Vagina (tissue), 2 donors: ENCODE measurements at places on chromosomes 4 and X. TPM values are rescaled to one million over a fixed set of nuclear protein-coding genes. Genes with fewer than 3 reads are reported as not detected.

STPG2 gene
- not detected for total RNA-seq

TCEAL5 gene
- total RNA-seq: 0.98 TPM

GASK1B gene
- total RNA-seq: 24.3 TPM

BTC gene
- total RNA-seq: 0.74 TPM

SPANXD gene
- not detected for total RNA-seq

SPANXC gene
- total RNA-seq: not detected

BMX gene
- total RNA-seq: 2.0 TPM

RAI2 gene
- total RNA-seq: 47.4 TPM

WNK3 gene
- total RNA-seq: 2.0 TPM

NRK gene
- 0.49 TPM for total RNA-seq

RIPPLY1 gene
- total RNA-seq: not detected

SLC30A9 gene
- 50.3 TPM for total RNA-seq

- DNase-seq: no peak
These were observed 297.4 kb downstream of the ANKRD50 start for GRCh38 chr4:124415146-124415545.

DNA sequence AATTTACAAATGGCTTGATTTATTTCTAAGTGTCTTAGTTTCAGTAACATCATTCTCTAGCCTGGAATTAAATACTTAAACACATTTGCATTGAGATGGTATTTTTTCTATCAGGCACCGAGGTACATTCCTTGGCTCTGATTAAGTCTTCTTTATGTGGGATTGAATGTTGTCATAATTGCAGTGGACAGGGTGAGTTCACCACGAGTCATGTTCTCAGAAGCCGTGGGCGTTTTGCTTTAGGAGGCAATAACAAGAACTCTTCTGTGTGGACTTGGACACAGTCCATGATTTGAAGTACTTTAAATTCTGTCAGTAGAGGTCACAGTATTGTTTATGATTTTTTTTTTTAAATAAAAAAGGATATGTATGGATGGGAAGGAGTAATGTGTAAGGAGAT is 57.1 kb upstream of the EFHC2 start:
- DNase-seq: no peak

GRCh38 chr4:87974856-87975462 is 555 bp upstream of the SPP1 start:
- no peak for DNase-seq

DNA sequence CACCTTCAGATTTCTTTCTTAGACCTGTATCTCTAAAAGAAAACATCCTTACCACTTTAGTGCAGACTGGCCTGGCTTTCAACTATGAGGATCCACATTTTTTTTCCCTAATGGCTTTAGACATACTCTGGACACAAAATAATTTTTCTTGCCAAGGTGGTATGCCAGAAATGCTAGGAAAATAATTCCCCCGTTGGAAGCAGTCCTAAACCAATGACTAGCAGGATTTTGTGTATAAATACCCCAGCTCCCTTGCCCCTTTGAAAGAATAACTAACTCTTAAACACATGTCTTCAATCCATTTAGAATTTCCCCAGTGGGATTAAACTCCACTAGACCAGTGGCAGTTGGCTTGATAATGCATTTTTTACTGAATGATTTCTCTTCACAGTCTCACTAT is 500.5 kb upstream of the FTHL17 start:
- no peak for DNase-seq

DNA sequence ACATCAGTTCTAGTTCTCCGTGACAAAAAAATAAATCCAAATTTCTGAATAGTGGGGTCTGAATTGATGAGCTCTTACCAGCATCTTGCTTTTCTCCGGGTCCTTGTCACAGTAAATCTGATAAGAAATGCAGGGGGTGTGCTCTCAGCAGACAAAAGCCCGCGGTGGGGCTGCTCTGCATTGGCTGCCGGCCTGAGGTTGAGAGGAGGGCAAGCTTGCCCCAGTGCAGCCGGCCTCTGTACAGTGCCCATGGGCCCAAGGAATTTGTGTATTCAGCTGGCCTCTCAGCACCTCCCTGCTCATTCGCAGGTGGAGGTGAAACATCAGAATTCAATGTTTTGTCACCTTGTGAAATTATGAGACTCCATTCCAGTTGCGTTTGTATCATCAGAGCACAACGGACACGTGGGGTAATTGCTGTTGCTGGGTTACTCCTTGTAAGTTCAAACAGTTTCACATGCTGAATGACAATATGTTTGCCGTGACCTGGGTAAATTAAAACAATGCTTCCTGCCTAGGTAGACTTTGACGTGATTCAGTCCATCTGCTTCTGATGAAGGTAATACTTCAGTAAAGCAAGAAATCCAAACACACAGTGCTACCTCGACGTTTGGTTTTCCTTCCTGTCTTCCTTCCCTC is 596.4 kb downstream of the MID1IP1 start:
- DNase-seq: no peak

DNA sequence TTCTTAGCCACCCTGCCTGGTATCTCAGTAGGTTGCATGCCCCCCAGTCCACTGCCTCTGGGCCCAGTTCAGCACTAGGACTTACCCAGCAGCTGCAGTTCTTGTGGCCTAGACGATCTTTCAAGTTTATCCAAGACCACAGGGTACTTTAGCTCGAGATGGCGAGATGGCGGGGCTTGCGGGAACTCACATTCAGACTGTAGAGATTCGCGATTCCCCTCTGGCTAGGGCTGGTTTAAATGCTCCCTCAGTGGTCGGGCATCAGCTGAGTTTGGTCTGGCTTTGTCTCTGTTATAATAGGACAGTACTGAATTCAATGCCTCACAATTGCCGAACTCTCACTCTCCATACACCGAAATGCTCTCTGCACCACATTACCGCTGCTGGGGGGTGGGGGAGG is 18.4 kb upstream of the RFC1 start:
- no peak for DNase-seq

DNA sequence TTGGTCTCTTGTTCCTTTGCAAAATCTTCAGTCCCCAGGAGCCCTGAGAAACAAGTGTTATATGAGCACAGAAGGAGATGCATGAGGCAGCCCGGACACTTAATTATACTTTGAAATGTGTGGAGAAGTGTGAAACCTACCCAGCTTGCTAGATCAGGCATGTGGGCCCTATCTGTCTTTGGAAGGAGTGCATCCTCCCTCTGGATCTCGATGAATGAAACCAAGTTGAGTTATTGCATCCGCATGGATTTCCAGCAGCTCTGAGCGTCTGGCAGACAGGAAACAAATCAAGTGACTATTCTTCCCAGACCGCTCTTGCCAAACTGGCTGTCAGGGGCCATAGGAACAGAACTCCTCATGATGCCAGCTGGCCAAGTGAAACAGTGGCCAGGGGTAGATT is 19.6 kb upstream of the SOWAHD start:
- DNase-seq: no peak

DNA sequence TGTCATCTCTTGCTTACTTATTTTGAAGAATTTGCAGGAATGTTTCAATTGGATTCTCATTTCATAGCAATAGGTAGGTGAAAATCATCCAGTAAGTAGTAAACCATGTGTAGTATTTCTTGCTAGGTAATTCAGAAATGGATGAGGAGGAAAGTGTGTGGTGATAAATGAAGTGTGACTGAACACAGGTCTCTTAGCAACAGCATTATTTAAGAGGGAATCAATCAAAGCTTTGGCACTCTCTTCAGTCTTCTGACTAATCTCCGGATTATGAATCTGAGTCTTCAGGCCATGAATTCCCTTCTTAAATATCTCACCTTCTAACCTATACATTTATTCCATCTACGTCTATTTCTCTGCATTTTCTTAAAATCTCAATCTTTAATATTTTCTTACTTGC is 55.8 kb upstream of the ARHGAP24 start:
- no peak for DNase-seq

DNA sequence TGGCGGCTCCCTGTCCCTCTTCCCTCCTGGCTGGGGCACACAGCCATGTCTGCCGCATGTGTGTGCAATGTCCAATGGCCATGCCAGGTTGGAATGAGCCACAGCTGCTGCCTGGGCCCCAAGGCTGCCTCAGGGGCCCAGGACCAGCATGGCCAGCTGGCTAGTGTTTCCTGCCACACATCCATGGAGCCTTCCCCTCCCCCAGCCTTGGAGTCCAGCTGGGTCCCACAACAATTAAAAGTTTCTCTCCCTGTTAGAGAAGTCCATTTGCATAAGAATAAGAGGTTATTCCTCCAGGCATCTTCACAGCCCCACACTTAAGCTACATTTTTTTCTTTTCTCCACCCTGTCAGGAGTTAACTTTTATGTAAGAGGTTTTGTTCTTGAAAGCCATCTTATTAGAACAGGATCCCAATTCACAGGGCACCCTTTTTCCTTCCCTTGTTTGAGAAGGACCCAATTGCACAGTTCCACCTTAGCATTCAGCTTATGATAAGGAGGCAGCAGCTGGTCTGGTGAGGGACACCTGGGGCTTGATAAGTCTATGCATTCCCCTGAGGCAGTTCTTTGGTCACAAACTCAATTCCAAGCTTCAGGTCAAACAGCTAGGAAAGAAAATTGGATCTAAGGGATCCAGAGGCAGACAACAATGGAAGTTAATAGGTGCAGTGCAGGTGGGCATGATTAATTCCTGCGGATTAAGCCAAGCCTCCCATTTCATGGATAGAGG is 963.3 kb upstream of the GRIA3 start:
- no peak for DNase-seq

DNA sequence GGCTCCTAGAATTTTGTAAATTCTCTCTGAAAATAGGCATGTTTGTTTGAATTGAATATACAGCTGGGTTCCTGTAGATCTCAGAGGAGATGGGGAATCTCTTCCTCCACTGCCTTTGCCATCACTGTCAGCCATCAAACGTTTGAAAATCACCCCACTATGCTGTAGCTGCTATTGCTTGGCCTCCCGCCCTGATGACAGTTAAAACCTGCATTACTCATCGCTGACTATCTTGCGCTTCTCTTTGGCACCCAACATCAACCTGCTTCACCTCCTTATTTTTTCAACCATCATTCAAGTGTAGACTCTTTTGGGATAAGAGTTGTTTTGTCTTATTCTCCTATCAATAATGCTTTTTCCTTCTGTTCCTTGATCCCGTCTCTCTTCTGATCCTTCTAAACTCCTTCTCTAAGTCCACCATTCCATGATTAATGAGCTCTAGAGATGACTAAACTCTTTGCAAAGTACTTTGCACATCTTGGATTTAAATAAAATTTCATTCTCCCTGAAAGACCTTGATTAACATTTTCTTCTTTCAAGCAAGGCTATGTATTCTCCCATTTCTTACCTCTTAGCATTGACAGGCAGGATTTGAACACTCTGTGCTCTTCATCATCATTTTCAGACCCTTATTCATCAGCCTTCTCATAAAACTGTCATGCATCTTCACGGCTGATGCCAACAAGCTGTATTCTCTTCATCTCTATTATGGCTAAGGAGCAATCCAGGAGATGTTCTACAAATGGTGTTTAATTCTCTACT is 133.0 kb downstream of the SNCA start:
- no peak for DNase-seq

- no peak for DNase-seq
These were observed 41.8 kb upstream of the WDR1 start for GRCh38 chr4:10158333-10158942.

- no peak for DNase-seq
These were observed 100.2 kb downstream of the FIP1L1 start for GRCh38 chr4:53477636-53478035.

DNA sequence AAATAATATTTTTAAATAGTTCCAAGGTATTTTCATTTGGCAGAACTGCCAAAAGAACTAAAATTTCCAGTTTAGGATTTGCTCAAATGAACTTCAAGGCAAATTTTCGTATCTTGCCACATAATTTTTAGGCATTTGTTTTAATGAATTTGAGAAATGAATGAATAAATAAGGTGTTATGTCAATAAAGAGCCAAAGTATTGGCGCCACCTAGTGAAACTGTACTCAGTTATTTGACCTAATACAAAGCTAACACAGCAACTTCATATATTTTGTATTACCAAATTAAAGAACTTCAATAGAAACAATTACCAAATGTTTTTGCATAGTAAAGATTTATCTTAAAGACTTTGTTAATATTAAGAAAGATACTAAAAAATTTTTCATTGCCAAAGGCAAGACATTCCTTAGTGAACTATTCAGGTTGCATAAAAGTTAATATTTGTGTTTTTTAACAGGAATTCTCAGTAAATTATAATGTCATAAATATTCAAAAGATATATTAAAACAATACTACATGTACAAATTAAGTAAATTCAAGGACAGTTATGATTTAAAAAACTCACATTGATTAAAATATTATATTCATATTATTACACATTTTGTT is 50.3 kb downstream of the STPG2 start:
- no peak for DNase-seq

DNA sequence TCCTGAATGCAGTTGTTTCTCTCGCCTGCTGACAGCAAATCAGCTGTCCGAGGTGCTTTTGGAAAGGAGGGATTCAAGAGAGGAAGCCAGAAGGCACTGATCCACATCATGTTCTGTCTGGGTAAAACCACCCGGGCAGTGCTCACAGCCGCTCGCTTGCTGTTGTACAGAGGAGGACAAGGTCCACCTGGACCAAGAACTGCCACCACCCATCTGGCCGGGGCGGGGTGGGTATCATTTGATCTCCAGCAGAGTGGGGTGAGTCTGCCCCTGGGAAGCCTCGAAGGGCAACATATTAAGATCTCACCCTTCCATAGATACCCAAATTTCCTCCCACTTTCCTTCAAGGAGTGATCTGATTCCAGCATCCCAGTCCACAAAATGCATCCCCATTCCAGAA is 113.1 kb downstream of the DCTD start:
- DNase-seq: no peak

- no peak for DNase-seq
These were observed 89.5 kb downstream of the OR13H1 start for GRCh38 chrX:131633285-131633917.

DNA sequence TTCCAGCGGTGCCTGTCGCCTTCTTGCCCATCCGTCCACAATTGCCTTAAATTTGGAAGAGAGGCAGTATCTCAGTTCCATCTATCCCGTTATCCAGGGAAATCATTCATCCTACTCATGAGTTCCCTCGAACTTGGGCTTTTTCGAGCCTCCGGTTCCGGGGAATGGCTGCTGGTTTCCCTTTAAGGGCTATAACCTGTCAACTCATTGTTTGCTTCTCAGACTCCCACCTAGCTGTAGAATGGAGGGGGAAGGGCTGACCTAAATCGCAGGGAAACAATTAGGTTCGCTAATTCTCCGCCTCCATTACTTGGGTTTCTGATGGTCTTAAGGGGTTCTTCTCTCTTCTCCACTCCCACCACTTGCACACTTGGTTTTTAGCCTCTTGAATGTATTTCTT is 1.2 kb downstream of the UCHL1 start:
- no peak for DNase-seq

GRCh38 chrX:72271091-72271788 is 5.8 kb downstream of the RPS4X start:
- DNase-seq: no peak

- DNase-seq: no peak
These were observed 18.0 kb downstream of the TTC29 start for GRCh38 chr4:146927695-146928094.

DNA sequence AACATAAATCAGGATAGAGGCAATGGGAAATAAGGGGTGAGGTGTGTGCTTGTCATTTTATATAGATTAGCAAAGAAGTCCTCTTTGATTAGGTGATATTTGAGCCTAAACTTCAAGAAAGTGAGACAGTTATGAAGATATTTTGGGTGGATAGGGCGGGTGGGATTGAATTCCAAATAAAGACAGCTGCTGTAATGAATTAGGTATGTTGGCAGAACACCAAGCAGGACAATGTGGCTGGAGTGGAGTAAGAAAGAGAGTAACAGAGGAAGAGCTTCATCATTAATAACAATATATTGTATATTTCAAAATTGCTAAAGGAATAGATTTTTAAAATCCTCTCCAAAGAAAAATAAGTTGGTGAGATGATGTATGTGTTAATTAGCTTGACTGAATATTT is 91.0 kb upstream of the CENPE start:
- no peak for DNase-seq

GRCh38 chrX:133818019-133818418 is 167.4 kb downstream of the GPC3 start:
- DNase-seq: no peak
